Activated CD4-positive, alpha-beta T cell treated with anti-CD3 and anti-CD28 coated beads for 24 hours (primary cell): ENCODE measurements at places on chromosomes 1 and 21.
A peak's percentile ranks its signal among the peaks of the same experiment; 100 is the strongest.

GRCh38 chr1:219576931-219577730 is 35.8 kb downstream of the ZC3H11B start:
- DNase-seq = no peak

- DNase-seq = no peak
Measured at GRCh38 chr21:30758306-30758705, 3.1 kb upstream of the KRTAP21-1 start.

- no peak for DNase-seq
Measured at GRCh38 chr1:66373157-66373591, 160.8 kb upstream of the SGIP1 start.

DNA sequence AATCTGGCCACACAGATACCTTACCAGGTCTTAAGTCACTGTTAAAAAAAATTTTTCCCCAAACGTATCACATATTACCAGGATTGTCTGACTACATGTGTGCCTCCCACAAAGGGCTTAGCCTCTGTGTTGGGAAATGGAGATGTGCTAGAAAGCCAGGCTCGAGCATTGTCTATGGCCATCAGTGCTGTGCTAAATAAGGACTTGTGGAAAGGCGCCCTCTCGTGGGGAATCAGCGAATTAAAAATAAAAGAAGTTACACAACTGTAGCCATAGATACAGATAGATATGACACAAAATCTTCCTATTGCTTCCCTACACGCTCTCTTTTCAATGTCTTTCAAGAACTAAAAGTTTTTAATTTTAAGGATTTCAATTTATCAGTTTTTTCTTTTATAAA is 47.5 kb upstream of the CRNN start:
- DNase-seq = peak; percentile 44

- DNase-seq = no peak
Measured at GRCh38 chr21:32918478-32919120, 107.1 kb upstream of the OLIG2 start.

GRCh38 chr1:20174937-20175666 is 10.8 kb upstream of the UBXN10 start:
- DNase-seq = no peak

DNA sequence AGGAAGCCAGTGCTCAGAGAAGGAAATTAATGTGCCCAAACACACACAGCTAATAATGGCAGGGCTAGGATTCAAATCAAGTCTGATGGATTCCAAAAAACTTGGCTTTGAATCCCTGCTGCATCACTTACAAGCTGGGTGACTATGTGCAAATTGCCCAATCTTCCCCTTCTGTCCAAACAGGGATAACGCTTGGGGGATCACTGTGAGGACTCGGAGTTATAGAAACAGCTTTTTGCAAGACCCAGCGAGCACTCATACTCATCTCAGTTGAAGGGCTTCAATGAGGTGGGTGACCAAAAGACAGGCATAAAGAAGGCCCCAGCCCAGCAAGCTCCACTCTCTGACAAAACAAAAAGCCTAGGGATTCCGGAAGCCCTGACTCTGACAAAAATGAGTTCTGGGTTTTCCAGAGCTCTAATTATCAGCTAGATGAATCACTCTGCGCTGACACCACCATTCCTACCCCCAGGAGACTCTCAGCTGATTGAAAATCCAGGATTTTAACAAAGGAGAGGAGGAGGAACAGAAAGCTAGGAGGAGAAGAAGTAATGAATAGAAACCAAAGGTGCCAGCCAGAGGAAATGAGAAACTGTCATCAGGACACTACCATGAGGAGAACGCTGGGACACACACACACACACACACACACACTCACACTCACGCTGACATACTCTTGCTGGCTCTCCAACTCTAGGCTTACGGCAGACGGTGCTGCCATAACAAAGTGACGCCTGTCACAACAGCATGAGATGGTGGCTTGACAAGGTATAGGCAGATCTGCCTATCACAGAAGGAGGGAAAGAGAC is 1.6 kb upstream of the STK40 start:
- no peak for DNase-seq

DNA sequence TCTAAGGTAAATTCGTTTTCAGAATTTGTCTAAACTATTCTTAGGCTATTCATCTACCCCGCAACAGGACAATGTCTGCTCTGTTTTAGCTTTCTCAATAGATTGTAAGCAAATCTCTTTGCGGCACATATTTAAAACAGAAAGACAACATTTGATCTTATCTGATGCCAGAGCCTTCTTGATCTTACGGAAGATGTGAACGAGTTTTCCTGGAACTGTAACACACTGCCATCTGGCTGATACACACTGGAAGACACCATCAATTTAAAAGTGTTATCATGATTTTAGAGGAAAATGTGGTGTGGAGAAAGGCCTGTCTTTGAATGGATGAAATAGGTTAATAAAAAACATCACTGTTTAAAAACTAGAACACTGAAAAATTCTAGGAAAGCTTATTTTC is 36.1 kb downstream of the COA6 start:
- no peak for DNase-seq

GRCh38 chr1:228794810-228795209 is 59.5 kb downstream of the RHOU start:
- DNase-seq = peak; percentile 36

DNA sequence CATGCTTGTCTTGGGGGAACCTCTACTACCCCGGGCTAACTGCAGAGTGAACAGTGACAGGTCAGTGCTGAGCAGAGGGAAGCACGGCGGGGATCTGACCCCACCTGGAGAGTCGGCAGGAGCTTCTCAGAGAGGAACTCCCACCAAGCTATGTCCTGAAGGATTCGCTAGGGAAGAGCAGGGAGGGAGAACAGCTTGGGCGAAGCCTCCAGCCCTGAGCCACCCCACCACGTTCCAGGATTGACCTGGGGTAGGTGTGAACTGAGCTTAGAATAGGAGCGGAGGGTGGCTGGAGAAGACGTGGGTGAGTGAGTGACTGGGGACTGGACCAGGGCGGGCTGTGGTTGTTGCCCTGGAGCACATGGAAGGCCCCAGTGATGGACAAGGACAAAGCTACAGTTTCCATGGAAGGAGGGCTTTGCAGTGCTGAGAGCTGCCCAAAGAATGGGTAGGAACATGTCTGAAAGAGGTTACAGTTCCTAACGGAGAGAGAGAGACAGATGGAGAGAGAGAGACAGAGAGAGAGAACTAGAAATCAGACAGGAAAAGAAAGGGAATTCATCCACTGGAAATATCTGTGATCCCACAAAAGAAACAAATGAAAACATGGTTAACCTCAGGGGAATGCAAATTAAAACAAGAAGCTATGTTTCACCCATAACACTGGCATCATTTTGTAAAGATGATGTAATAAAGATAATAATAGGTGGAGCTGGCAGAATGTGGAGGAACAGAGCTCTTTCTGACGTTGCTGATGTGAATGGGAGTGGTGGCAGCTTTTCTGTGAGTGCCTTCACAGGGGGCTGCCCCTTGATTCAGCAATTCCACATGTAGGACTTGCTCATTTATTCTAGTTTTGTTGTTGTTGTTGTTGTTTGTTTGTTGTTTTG is 17.2 kb downstream of the BSND start:
- no peak for DNase-seq

DNA sequence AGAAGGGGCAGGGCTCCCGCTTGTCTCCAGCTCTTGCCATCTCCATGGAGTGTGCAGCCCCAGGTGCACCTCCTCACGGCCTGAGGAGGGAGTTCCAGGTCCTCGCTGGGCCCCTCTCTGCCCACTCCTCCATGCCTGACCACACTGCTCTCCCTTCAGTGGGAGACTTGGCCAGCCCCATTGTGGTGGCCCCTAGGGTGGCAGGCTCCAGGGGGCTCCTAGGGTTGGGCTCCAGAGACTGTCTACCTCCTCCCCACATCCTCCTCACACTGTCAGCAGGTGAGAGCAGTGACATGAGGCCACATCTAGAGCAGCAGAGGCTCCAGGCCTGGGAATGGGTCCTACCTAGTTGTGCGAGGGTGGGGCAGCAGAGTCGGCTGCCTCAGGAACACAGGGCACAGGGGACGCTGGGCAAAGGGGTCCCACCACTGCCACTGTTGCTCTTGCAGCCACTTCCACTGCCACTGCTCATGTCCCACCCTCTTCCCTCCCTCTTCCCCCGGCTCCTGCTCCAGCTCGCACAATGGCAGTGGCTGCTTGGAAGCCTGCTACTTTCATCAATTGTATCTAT is 514.8 kb downstream of the MRPL39 start:
- DNase-seq = no peak

DNA sequence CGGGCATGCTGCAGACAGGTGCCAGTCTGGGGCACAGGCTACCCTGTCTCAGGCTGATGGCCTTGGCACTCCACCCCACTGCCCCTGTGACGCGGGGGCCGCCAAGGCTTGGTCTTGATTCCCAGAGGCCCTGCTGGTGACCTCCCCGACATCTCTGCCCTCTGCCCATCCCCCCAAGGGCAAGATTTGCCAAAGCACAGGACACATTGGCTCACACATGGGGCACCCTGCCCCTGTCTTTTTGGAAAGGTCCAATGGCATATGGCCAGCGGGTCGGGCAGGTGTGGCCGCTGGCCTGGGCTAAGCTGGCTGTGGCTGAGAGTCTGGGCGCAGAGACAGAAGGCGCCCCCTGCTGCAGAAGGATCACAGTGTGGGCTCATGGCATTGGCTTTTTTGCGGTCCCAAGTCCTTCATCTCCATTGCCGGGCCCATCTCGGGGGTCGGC is 4.6 kb downstream of the MIB2 start:
- no peak for DNase-seq

- no peak for DNase-seq
Measured at GRCh38 chr21:43324596-43324995, 102.3 kb downstream of the SIK1 start.

DNA sequence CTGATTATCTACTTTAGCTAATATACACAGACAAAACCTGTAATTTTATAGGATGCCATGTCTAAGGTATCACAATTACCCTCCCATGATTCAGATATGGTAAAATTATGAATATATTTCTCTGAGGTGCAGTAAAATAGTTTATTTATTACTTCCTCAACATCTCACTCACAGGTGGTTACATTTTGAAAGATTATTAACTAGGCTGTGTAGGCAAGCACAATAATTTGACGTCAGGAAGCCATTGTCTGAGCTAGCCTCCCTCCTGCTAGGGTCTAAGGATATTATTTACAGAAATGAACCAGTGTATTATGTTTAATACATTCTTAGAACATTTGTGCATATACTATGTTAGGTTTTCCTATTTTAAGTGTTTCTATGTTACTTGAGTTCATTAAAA is 69.9 kb upstream of the ADGRL2 start:
- no peak for DNase-seq

GRCh38 chr1:46801323-46802055 is 2.6 kb downstream of the CYP4B1 start:
- DNase-seq = no peak

GRCh38 chr1:6268415-6268814 is 7.5 kb upstream of the GPR153 start:
- DNase-seq = no peak

- DNase-seq = no peak
Measured at GRCh38 chr1:63063367-63063766, 259.0 kb upstream of the FOXD3 start.

GRCh38 chr1:52943876-52944416 is 16.9 kb downstream of the SCP2 start:
- DNase-seq = no peak

GRCh38 chr1:8527941-8528340 is 210.0 kb downstream of the SLC45A1 start:
- no peak for DNase-seq

DNA sequence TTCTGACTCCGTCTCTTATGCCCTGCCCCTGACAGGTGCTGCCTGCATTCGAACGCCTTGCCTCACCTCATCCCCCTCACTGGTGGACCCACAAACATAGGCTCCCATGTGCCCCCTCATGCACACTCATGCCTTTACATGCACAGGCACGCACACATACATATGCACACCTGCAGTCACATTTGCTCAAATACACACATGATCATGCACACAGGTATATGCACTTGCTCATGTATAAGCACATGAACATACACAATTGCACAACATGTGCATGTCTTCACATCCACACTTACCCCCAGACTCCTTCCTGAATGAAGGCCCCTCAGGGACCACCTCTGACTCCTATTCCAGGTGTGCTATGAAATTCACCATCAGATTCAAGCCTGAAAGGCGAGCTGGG is 506.9 kb downstream of the PTPRU start:
- DNase-seq = no peak

- no peak for DNase-seq
Measured at GRCh38 chr1:156012051-156012817, 8.5 kb downstream of the SSR2 start.

DNA sequence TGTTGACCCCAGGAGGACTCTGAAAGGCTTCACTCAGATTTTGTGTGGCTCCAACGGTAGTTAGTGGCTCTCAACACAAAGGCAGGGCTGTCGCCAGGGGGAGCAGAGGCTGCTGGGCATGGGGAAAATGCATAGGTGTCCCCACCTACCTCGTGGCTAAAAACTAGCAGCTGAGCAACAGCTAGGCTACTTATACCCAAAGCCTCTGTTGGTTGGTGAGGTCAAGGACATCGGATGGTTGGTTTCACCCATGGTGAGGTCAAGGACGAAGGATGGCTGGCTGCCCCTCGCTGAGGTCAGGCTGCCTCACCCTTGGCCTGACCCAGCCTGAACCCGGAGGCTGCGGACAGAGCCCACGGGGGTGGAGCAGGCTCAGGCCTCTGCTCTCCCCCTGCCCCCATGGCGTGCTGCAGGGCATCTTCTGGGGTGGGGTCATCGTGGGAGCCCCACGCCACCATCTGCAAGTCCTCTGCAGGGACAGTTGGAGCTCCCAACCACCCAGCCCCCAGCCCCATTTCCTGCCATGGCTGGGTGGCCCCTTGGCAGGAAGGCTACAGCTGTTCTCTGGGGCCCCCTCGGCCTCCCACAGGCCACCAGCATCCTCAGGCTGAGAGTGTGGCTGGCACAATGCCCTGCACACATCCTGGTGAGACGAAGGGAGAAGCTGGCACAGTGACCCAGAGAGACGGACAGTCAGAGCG is 8.5 kb upstream of the GNB1 start:
- no peak for DNase-seq

- DNase-seq = no peak
Measured at GRCh38 chr1:22254756-22255155, 111.9 kb upstream of the WNT4 start.
